ENCODE measurements at places on chromosomes 1 and 21. TPM values are rescaled to one million over a fixed set of nuclear protein-coding genes. Genes with fewer than 3 reads are reported as not detected.

Gene CENPF
- total RNA-seq = 0.51 TPM

GRCh38 chr1:107443860-107444259, 303.0 kb downstream of the NTNG1 start:
- DNase-seq = no peak

Gene RIMS3
- total RNA-seq = 1.2 TPM

Gene ISG20L2
- 24.4 TPM for total RNA-seq

Gene RSBN1
- total RNA-seq = 14.5 TPM

- no peak for DNase-seq
Measured at GRCh38 chr1:1006305-1007159, 6.6 kb upstream of the HES4 start.

DNA sequence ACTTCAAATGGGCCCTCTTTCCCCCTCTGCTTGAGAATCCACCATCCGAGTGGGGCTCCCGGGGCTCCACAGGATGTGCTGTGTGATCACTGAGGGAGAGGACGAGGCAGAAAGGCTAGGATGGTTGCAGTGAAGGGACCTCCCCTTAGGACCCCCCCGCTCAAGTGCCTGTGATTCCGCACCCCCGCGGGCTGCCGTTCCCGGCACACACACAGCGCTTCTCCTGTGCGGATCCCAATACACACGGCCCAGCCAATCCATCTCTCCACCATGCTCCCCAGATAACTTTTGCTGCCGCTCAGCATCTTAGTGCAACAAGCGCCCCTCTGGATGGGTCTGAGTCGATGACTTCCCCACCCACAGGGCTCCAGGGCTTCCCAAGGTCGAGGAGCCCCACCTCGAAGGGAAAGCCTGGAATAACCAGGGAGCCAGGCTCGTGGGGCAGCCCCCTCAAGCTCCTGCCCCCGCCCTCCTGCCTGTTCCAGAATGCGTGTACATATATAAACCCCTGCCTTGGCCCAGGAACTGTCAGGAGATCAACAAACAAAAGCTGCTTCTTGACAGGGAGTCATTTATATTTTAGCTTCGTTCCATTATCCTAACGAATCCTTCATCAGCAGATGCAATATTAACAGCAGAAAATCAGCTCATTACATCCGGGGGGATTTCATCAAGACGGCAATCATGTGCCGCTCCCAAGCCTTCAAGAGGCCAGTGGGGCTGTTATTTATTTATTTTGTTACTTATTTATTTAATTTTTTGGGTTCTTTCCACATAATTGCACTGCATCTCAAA, 83.7 kb downstream of the CASZ1 start:
- DNase-seq = no peak

GRCh38 chr1:25727635-25728286, 72.2 kb upstream of the SELENON start:
- no peak for DNase-seq

DNA sequence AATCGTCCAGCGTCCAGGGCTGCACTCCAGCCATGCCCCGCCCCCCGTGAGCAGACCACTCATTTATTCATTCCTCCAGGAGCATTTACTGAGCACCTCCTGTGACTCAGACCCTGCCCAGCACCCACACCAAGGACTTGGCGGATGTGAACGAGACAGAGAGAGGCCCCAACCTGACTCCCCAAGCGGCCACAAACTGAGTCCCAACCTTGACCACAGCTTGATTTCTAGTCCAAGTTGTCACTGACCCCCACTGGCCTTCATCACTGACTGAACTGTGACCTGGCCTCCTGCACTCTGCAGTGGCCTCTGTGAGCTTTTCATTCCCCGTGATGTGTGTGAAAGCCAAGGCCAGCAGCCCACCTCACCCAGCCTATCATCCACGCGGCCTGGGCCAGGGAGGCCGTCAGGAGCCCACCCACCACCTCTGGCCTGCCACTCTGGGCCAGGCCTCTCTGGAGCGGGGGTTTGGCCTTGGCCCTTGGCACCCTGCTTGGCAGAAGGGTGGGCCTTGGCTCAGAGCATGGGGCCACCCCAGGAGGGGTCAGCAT, 19.3 kb upstream of the RUNX3 start:
- DNase-seq = no peak

Gene OXCT2
- 0.87 TPM for total RNA-seq

DNA sequence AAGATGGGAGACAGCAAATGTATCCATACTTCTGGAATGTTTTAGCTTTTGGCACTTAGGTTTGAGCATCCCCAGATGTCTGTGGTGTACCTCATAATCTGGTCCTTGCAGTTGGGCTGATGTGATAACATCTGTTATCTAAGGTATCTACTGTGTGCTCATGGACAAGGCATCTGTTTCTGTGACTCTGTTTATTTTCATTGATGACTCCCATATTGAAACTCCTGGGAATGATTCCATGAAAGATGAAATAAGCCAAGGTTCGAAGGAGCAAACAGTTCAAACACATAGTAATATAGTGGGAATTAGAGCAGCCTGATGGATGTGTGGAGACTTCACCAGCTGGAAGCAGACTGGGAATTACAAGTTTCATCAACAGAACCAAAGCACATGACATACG, 20.7 kb upstream of the TRIM45 start:
- no peak for DNase-seq

Gene CFAP126
- total RNA-seq = not detected

DNA sequence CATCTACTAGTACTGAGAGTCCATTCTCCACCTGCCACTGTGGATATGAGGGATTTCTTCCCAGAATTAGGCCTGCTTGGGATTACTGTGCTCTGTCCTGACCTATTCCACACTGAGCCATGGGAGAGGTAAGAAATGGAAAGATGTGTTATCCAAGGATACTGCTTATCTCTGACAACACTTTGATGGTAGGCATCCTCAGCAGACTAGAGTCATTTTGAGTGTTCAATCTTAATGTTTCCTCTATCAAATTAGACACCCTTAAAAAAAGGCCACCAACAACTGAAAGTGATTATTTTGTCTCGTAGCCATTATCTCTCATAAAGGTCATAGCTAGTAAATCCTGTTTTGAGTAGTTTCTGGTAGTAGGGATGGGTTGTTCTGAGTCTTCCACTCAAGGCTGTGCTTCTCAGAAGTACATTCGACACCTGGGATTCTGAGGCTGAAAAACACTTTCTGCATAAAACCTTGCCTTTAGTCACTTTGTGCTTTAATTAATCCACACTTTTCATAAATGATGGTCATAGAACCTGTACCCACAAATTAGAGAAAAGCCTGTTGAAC, 8.8 kb downstream of the ATPAF1 start:
- no peak for DNase-seq

DNA sequence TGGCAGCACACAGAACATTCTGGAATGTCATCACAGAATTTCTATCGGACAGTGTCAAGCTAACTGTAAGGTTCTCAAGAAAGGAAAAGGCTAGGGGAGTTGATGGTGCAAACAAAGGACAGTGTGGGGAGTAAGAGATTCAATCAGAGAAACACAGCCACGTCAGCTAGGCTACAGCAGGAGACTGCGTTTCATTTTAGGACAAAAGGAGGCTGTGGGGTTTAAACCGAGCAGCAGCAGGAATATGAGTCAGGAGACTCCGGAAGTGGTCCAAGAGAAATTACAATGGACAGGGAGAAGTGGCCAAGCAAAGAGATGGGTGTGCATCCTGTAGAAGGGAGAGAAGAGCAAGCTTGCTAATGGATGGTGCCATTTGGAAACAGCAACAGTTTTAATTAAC, 37.4 kb upstream of the C1orf198 start:
- no peak for DNase-seq

Data from mesenteric fat pad (tissue), 1 donor.